ENCODE measurements at places on chromosomes 7 and 10.

GRCh38 chr10:48574817-48575380 lies 30.0 kb downstream of the ARHGAP22 start:
- no peak for DNase-seq

DNA sequence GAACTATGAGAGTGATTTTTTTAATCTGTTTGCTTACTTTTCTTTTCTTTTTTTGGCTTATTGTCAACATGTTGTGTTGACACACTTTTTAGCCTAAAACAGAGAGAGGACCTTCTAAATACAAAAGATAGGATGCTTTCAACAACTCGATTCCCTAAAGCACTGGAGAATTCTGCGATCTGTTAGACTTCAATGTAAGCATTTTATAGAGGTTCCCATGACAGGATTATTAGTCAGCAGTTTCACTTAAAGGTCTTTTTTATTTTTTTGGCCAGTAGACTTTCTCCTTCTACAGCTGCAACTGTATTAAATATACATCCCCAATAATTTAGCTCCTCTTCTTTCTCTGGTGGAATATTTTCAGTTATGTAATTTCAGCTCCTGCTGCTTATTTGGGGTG lies 12.7 kb upstream of the NRP1 start:
- DNase-seq: peak; percentile 33

- peak; percentile 57 for DNase-seq
These were observed 13.5 kb upstream of the TSPAN13 start for GRCh38 chr7:16739863-16740622.

GRCh38 chr7:158127241-158127640 lies 460.4 kb downstream of the PTPRN2 start:
- DNase-seq: no peak

GRCh38 chr7:41938371-41938770 lies 235.5 kb upstream of the INHBA start:
- no peak for DNase-seq

- DNase-seq: no peak
These were observed 96.2 kb upstream of the FGFR2 start for GRCh38 chr10:121694327-121694965.

GRCh38 chr10:88205842-88206446 lies 342.5 kb downstream of the PTEN start:
- peak; percentile 48 for DNase-seq

DNA sequence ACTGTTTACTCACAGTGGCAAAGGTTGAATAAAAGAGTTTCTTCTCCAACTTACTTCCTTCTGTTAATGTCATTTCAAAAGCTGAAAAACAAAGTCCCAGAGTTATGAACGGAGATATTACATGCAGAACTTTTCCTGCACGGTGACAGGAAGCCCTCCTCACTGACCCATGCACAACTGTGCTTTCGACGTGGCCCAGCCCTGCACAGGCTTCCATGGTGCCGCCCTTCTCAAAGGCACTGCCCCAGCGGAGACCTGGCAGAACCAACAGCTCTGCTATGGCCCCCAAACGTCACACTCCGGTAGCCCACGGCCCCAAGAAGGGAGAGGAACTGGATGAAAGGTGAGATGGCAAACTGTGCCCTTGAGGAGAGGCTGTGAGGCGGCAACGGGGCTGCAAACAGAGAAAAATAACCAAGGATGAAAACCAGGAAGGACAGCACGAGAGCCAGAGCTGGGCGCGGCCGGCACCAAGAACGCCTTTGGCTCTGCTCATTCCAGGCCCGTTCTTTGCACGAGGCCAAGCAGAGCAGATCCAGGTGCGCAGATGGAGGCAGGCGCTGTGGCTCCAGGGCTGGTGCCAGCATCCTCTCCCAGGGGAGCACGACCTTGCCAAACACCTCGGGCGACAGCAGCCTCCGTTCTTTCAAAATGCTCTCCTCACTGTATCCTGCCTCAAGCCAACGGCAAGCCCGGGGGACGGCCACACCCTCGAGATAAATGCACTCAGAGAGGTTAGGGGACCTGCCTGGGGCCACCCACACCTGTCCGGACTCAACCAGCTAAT lies 7.0 kb upstream of the FUOM start:
- DNase-seq: no peak

DNA sequence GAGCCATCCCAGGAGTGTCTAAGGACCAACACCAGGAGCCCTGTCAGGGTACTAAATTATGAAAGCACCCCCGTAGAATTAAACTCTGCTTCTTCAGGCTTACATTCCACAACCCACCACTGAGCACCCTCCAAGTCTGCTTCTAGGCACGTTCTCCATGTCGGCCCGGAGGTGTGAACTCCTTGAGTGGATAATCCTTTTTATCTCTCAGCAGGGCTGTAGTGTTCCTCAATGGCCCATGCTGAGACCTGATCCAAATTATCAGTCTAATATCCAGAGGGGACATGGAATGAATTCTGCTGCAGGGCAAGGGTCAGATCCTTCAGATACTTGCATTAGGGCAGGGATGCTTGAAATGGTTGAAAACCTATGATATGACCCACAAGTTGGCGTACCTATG lies 55.9 kb upstream of the TARP start:
- no peak for DNase-seq

DNA sequence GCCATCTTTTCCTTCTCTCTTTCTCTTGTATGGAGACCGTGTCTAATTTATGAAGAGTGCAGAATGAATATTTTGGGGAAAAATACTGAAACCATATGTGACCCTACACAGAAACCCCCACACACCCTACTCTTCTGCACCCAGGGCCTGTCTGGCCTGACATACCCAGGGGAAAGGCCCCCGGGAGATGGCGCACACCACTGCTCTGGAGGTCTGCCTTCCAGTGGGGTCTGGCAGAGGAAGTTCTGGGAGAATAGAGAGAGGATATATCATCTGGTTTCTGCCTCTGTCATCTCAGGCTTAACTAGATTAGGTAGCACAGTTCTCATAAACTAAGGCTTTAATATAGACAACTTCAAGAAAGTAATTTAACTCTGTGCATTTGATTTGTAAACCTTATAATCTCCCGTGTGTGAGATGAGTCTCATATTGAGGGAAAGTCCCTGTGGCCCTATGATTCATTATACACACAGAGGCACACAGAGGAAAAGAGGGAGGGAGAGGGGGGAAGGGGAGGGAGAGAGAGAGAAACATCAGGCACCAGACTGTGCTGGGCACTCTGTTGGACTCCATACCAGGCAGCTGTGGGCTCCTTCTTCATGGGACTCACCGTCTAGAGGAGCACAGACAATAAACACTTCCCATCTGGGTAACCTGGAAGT lies 123.3 kb downstream of the AOAH start:
- no peak for DNase-seq

DNA sequence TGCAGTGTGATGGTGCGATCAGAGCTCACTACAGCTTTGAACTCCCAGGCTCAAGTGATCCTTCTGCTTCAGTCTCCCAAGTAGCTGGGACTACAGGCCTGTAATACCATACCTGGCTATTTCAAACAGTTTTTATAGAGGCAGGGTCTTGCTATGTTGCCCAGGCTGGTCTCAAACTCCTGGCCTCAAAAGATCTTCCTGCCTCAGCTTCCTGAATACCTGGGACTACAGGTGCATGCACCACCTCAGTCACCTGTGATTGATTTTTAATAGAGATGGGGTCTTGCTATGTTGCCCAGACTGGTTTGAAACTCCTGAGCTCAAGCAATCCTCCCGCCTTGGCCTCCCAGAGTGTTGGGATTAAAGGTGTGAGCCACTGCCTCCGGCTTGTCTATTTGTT lies 26.4 kb upstream of the CCL24 start:
- DNase-seq: no peak

- DNase-seq: no peak
These were observed 11.8 kb downstream of the TFEC start for GRCh38 chr7:116018731-116019130.

Measured in adipocyte (in vitro differentiated cells).